Activated CD4-positive, alpha-beta T cell treated with anti-CD3 and anti-CD28 coated beads, Interleukin-10, Interleukin-2, amounts not matched to agents 100 ng/mL and 50 ng/mL, durations not matched to agents 16 hours and 8 hours (primary cell): ENCODE measurements at places on chromosomes 11 and 22.

GRCh38 chr11:119909077-119909476 lies 180.1 kb upstream of the NECTIN1 start:
- no peak for DNase-seq

DNA sequence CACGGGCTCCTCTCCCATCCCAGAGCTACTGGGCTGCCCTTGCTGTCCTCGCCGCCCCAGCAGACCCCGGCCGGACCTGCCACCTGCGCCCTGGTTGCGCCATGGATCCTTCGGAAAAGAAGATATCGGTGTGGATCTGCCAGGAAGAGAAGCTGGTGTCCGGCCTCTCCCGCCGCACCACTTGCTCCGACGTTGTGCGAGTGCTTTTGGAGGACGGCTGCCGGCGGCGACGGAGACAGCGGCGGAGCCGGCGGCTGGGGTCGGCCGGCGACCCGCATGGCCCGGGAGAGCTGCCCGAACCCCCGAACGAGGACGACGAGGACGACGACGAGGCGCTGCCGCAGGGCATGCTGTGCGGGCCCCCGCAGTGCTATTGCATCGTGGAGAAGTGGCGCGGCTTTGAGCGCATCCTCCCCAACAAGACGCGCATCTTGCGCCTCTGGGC lies 382 bp downstream of the RASSF10 start:
- no peak for DNase-seq

GRCh38 chr11:15969281-15969680 lies 387.1 kb downstream of the SOX6 start:
- peak; percentile 29 for DNase-seq

GRCh38 chr22:46528121-46528610 lies 9.3 kb downstream of the CELSR1 start:
- DNase-seq = peak; percentile 35

DNA sequence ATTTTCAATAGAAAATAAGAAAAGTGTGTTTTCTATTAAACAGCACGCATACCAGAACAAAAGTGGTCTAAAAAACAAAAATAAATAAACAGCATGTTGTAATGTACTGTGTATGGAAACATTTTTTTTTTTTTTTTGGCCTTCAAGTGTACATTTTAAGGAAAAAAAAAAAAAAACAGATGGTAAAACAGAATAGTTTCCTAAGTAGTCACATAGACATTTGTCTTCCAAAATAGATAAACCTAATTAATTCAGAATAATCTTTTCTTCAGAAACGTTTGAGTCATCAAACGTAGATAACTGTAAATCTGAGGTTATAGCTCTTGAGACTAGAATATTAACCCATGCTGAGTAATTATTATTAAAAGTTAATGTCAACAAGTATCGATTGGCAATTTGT lies 396 bp upstream of the CFAP300 start:
- DNase-seq = no peak

- peak; percentile 70 for DNase-seq
Measured at GRCh38 chr11:2928605-2929530, at the start of gene PHLDA2. Gene PHLDA2 (minus strand): TSS chr11:2929420. CDS start chr11:2929364, 56 bp downstream.

GRCh38 chr11:19802773-19803293 lies 90.2 kb downstream of the NAV2 start:
- no peak for DNase-seq

GRCh38 chr11:121651257-121651605 lies 198.5 kb upstream of the SORL1-AS1 start:
- no peak for DNase-seq

GRCh38 chr11:79170321-79170720 lies 270.5 kb downstream of the TENM4 start:
- no peak for DNase-seq

GRCh38 chr11:102283116-102283485 lies 34.2 kb upstream of the BIRC3 start:
- no peak for DNase-seq

GRCh38 chr11:23957314-23957713 lies 539.5 kb upstream of the LUZP2 start:
- no peak for DNase-seq

- no peak for DNase-seq
Measured at GRCh38 chr11:10864688-10865087, 6.8 kb upstream of the ZBED5 start.

DNA sequence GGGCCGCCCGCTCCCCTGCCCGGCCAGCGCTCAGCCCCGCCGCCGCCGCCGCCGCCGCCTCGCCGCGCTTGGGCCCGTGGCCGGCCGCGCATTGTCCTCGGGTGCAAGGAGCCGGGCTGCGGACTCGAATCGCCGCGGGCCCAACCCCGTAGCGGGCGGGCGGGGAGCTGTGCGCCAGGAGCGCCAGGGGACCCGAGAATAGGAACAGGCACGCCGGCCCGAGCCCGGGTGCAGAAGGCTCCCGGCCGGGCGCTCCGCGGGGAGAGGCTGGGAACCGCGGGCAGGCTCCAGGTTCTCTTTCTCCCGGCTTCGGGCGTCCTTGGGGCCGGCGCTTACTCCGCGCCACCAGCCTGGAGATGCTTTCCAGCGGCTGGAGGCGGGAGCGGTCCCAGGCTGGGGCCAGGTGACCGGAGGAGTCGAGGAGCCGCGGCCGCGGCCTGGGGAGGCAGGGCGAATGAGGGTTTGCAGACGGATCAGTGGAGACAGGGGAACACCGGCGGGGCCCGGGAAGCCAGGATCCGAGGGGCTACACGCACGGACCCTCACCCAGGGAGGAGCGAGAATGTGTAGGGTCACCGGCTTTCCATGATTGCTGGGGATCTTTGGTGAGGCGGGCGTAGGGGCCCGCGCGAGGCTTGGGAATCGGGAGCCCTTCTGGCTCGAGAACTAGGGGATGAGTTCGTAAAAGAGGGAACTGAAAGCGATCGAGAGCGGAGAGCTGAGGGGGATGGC lies 726 bp downstream of the PKNOX2 start:
- no peak for DNase-seq

GRCh38 chr11:46203746-46204145 lies 73.7 kb upstream of the CREB3L1 start:
- no peak for DNase-seq

GRCh38 chr22:43996170-43996980 lies 27.7 kb upstream of the PARVB start:
- peak; percentile 79 for DNase-seq

GRCh38 chr11:24515632-24516031 lies 18.8 kb downstream of the LUZP2 start:
- no peak for DNase-seq

DNA sequence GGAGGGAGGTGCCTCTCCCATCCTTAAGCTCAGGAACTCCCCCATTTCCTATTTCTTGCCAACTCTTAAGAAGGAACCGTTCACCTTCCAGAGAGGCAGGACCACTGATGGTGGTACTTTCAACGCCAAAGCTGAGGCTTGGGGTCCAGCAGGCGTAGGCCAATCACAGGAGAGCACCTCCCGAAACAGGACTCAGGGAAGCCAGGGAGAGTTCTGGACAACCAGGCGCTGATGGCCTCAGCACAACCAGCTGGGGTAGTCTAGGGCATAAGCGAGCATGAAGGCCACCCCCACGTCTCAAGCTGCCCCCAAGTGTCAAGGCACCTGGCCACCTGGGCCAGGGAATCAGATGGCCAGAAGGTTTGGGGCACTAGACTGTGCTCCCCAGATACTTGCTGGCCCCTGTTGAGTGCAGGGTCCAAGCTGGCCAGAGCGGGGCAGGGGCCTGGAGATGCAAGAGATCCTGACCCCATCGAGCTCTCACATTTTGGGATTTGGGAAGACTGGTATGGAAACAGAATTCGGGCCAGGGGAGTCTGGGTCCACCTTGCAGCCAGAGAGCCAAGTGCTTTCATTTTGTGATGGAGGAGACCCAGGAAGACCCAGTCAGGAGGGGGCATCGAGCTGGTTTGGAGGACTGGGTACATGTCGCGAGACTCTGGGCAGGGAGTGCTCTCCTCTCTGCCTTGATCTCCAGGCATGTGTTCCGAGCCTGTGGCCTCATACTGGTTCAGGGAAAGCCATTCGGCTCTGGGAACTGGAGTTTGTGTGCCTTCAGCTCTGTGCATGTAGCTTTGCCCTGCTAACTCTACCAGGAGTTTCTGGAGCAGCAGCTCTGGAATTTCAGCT lies 926 bp downstream of the CD6 start:
- peak; percentile 66 for DNase-seq

- no peak for DNase-seq
Measured at GRCh38 chr11:110763249-110764011, 51.2 kb upstream of the ARHGAP20 start.

- no peak for DNase-seq
Measured at GRCh38 chr11:36362902-36363301, 66.8 kb downstream of the PRR5L start.

GRCh38 chr11:1691026-1691877 lies 5.7 kb upstream of the KRTAP5-6 start:
- DNase-seq = no peak
